Type B pancreatic cell (in vitro differentiated cells): ENCODE measurements at places on chromosomes 4 and X.

DNA sequence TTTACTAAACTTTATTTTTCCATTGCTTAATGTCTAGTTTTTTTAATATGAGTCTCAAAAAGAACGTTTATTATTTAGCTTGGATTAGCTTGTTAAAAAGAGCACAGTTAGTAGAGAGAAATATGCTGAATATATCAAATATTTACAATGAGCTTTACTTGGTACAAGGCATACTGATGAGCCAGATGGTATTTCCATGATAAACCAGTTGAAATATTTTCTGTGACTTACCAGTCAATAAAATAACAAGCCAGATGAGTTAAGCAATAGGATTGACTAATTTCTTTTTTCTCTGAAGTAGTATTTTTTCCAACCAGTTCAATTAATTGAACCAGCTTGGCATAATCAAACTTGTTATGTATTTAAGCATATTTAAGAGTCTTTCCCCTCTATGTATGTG is 134.1 kb downstream of the KLHL34 start:
- DNase-seq, result no peak

GRCh38 chr4:86302830-86303229 is 57.0 kb downstream of the MAPK10 start:
- DNase-seq, result no peak

DNA sequence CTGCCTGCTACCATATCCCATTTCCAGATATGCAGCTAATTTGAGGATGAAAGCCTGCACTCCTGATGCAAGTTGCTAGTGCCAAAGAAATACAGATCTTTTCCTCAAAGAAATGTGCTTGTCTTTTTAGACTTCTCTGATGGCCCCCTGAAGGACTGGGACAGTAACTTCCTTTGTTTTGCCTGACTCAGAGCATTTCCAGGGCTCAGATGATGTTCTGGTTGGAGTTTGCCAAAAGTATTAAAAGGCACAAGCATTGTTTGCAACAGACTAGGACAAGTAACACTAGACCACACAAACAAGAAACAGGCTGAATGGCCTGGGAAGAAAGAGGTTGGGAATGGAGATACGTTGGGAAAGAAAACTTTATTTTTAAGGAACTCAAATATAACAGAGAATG is 175.2 kb downstream of the IL13RA2 start:
- DNase-seq, result no peak

- no peak for DNase-seq
These were observed 63.8 kb upstream of the STS start for GRCh38 chrX:7083468-7084396.

- no peak for DNase-seq
These were observed 107.6 kb downstream of the LARP1B start for GRCh38 chr4:128168701-128169100.

GRCh38 chr4:109041463-109042360 is 260.7 kb downstream of the COL25A1 start:
- no peak for DNase-seq

DNA sequence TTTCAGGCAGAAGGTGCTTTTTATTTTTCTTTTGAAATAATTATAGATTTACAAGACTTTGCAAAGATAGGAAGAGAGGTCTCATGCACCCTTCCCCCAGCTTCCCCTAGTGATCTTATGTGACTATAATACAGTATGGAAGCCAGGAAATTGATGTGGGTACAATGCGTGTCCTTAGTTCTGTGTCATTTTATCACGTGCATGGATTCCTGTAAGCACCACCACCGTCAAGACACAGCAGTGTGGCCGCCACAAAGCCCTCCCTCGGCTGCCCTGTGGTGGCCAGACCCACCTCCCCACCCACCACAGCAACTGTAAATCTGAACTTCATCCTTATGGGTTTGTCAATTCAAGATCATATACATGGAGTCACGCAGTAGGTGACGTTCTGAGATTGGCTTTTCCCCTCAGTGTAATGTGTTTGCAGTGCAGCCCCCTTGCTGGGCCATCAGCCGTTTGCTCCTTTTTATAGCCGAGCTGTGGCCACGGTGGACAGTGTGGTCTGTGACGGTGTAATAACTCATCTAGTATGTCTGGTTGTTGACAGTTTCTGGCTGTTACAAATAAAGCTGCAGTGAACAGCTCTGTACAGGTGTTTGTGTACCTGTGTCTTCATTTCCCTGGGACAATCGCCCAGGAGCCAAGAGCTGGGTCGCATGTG is 10.9 kb upstream of the HTRA3 start:
- no peak for DNase-seq

DNA sequence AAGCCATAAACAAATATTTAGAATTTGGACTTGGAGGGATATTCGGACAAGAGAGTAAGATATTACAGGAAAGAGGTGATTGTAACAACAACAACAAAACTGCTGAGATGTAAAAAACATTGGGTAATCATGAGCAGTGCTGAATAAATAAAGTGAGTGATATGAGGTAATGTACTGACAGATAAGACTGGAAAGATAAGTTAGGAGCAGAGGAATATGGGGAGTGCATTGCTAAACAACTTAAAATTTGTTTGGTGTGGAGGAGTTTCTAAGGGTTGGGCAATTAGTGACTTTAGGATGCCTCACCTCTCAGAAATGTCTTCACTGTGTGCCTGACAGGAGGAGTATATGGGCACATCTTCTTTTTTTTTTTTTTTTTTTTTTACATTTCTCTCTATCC is 637.8 kb upstream of the GRIA3 start:
- DNase-seq, result no peak

DNA sequence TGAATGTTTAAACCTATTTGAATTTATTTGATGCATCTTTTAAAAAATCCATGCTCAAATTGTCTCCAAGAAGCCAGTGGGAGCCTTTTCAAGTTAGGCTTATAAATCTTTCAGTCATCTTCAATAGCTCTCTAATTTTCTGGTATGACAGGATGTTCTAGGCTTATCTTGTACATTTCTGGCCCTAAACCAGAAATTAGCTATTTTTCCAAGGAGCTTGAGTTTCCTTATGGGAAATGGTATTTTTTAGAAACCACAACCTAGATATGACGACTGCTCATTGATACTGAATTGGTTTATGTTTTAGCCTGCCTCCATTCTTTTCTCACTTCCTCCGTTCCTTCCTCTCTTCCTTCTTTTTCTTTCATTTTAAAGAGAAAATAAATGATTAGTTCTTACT is 172.3 kb downstream of the SPRY1 start:
- DNase-seq, result no peak

GRCh38 chrX:137425986-137426385 is 139.9 kb upstream of the ZIC3 start:
- DNase-seq, result no peak

DNA sequence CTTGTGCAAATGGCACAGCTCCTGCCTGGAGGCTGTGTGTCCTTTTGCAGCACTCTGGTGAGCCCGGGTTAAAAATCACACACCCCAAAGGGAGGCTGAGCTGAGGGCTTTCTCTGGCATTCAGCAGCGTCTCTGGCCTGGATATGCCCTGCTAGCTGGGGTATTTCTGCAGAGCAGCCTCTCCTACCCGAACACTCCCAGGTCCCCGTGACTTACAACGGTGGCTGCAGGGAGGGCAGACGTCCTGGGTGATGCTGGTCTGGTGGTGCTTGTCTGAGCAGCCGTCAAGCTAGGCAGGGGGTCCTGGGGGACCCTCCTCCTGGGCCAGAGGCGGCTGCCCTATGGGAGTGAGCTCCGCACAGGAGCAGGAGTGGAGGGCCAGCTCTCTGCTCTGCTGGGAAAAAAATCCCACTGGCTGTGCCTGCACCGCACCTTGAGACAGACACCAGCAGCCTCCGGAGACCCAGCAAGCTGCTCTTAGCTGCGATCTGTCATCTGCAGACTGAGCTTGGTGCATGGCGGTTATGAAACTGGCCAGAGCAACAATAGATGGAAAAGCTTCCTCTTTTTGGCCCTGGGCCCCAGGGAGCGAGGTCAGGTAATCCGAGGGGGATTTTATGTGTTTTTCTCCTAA is 41.3 kb upstream of the ASMTL start:
- peak; percentile 50 for DNase-seq

- no peak for DNase-seq
These were observed 108.9 kb downstream of the CDS1 start for GRCh38 chr4:84691800-84692199.

DNA sequence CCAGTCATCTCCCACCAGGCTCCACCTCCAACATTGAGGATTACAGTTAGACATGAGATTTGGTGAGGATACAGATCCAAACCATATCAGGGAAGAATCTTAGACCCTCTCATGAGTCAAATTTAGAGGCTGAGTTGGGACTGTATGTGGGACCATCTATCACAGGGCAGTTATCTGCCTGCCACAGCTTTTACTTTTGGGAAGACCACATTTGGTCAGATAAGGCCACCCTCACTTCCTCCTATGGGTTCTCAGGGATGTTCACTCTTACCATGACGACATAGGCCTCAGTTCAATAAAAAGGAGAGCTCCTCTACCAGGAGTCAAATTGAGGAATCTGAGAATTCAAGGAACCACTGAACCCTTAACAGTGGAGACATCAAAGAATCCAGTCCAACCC is 2.1 kb downstream of the MAGEB2 start:
- no peak for DNase-seq

GRCh38 chr4:55979562-55979961 is 30.8 kb downstream of the CEP135 start:
- DNase-seq, result no peak

GRCh38 chr4:154578919-154579318 is 11.6 kb downstream of the FGA start:
- DNase-seq, result no peak

- DNase-seq, result no peak
These were observed 395.2 kb downstream of the SPOCK3 start for GRCh38 chr4:166838975-166839614.

GRCh38 chrX:153662266-153662665 is 11.3 kb downstream of the PNCK start:
- DNase-seq, result peak; percentile 68

DNA sequence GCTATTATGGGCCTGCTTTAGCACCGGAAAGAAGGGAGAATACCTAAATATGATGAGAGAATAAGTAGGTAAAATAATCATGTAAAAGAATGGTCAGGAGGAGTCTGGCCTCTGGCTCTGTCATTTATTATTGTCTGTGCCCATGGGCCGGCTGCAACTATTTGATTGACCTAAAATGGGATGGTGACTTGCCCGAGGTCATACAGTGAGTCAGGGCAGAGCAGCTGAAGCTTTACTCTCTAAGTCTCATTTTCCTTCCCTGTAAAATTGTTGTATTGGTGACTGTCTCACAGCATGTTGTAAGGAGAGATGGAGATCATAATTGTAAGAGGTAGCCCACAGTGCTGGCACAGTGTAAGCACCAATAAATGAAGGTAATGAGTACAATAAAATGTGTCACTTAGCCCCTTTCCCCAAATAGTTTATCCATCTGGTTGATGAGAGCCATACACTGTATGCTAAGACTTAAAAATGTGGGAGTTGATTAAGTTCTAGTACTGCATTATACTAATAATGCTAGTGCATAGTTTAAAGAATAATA is 39.6 kb downstream of the RUFY3 start:
- no peak for DNase-seq

DNA sequence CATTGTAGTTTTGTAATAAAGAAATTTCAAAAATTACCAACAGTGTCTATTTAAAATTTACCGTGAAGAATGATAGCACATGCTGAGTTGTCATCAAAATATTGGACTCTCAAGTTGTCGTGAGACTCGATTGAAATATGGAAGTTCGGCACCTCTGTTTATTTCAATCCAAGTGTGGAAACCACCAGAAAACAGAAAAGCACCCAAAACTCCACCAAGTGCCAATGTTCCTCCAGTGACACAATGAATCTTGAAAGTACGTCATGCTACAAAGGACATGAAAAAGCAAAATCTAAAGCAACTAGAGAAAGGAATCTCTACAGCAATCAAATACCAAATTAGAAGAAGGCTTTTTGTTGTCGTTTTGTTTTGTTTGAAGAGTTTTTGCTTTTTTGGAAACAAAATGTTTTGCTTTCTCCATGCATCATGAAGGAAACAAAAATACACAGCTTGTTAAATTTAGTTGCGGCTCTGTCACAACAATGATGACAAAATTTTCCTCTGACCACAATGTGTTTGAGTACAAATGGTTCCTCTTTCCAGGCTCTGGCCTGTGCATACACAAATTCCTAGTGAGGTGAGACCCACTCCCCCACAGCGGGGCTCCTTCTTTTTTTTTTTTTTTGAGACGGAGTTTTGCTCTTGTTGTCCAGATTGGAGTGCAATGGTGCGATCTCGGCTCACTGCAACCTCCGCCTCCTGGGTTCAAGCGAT is 9.6 kb upstream of the IL13RA1 start:
- no peak for DNase-seq

DNA sequence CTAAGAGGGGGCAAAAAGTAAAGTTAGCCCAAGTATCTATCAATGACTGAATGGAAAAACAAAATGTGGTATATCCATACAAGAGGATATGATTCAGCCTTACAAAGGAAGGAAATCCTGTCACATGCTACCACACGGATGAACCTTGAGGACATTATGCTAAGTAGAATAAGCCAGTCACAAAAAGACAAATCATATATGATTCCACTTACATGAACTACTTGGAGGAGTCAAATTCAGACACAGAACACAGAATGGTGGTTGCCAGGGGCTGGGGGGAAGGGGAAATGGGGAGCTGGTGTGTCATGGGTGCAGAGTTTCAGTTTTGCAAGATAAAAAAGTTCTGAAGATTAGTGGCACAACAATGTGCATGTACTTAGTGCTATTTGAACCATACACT is 101.8 kb downstream of the SH3KBP1 start:
- DNase-seq, result no peak

DNA sequence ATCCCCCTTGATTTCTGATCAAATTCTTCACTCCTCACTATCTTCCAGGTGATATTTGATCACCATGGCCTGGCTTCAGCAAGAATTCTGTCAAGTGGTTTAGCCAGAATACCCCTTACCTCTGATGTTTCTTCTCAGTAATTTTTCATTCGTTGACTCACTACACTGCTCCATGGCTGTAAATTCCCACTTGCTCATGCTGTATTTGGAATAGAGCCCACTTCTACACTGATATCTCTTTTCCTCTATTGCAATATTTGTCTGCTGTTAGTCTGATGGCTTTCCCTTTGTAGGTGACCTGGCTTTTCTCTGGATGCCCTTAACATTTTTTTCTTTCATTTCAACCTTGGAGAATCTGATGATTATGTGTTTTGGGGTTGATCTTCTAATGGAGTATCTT is 73.9 kb upstream of the DIPK2B start:
- DNase-seq, result no peak

DNA sequence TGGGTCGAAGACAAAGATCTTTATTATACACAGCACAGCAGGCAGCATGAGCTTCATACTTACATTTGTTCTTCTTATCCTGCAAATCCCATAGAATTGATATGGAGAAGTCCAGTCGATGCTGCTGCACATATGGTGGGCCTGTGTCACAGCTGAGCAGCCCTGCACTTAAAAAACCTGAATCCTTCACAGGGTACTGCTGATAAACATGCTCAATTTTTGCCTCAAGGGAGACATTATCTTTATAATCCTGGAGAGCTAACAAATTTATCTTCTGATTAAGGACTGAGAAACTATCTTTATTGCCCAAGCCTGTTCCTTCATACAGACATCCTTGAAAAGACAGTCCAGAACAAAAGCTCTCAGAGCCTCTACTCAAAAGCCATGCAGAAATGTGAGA is 434.4 kb upstream of the FAM47C start:
- DNase-seq, result no peak
